ENCODE measurements at places on chromosomes 6 and 20.

- no peak for DNase-seq
Measured at GRCh38 chr20:33796263-33796906, 14.8 kb upstream of the CHMP4B start.

GRCh38 chr20:22815206-22815551 lies 219.9 kb upstream of the SSTR4 start:
- DNase-seq, result no peak

GRCh38 chr6:21478883-21479539 lies 114.5 kb upstream of the SOX4 start:
- no peak for DNase-seq

- DNase-seq, result no peak
Measured at GRCh38 chr20:37278966-37279590, 10.4 kb upstream of the MANBAL start.

DNA sequence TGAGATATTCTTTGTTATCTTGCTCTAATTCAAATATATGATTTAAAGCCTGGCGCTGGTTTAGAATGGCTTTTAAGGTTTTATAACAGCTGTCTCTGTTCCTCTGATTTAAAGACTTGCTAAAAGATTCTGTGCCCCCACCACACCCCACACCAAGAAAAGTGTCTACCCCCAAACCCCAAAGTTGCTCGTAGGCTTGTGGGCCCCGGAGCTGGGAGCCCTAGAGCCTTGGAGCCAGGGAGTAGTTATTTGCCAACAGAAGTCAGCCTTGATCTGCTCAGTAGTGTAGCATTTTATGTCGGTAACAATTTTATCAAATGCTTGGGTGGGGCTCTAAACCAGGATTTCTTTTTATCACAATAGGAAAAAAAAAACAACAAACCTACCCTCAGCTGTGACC lies 105.2 kb upstream of the TRAF3IP2 start:
- DNase-seq, result no peak

- no peak for DNase-seq
Measured at GRCh38 chr20:19094959-19095541, 117.4 kb upstream of the SLC24A3 start.

DNA sequence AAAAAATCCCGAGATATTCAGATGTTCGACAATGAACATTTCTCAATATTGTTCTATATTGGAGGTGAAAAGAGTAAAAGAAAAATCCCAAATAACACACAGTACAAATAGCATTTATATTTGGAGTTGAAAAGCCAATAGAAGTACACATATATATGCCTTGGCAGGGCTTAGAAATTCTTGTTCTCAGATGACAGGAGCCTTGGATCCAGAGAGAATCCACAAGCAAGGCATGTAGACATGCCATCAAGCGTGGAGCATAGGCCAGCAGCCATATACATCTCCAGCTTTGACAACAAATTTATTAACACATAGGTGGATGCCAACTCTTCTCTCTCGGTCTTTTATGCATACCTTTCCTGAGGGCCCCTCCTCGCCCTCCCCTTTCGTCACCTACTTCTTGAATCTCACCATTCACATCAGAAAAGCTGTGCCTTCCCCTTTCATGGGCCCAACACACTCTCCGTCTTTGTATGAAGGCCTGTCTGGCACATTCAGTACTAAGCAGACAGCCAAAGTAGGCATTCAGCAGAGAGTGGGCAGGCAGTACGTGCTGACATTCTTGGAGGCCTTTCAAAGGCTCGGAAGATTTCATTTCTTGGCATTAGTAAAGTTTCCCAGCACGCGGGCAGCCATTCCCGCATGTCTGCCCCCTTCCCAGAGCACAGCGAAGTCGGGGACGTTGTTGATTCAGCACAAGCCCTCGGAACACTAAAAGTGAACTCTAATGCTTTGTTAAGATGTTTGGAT lies 18.2 kb downstream of the NEDD9 start:
- no peak for DNase-seq

GRCh38 chr20:20322912-20323311 lies 45.0 kb upstream of the INSM1 start:
- DNase-seq, result no peak

- DNase-seq, result peak; percentile 76
Measured at GRCh38 chr20:50588034-50588736, 78.0 kb downstream of the PTPN1 start.

DNA sequence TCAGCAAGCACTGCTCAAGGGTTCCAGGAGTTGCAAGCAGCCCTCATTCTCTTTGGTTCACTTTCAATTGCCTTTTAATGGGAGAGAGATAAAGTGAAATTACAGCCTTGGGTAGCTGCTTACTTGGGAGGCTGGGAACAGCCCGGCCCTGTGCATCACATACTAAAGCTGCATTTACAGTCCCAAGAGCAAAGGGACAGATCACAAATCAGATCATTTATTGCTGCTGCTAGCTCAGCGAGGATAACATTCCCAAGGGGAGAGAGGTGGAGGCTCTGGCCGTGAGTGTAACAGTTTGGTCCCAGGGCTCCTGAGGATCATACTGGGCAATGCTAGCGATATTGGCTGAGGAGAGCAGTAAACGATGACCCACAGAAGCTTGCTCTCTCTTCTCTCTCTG lies 133.1 kb downstream of the CDH26 start:
- DNase-seq, result no peak

GRCh38 chr6:115935361-115935760 lies 125.3 kb downstream of the FRK start:
- DNase-seq, result no peak

GRCh38 chr6:102488729-102489128 lies 1095.2 kb downstream of the GRIK2 start:
- DNase-seq, result no peak

DNA sequence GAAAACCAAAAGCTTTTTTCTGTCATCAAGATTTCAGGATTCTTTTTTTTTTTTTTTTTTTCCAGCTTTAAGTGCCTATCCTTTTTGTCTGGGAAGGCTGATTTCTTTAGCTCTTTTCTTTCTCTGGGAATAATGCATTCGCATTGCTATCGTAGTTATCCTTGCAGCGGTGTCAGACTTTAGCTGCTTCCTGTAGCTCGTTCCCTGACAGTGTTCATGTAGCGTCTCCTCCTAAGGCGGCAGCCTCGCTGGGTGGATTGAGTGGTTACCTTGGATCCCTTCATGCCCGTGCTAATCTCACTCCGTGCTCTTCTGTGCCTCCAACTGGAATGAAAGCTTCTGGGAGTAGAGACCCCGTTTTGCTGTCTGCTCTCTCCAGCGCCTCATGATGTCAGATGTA lies 43.1 kb downstream of the UST start:
- DNase-seq, result no peak

- no peak for DNase-seq
Measured at GRCh38 chr6:110949679-110950285, 8.7 kb upstream of the GTF3C6 start.

- no peak for DNase-seq
Measured at GRCh38 chr20:15122613-15123012, 785.2 kb upstream of the FLRT3 start.

GRCh38 chr6:145895802-145896201 lies 68.4 kb downstream of the SHPRH start:
- DNase-seq, result no peak

Measured in GM12891 (cell line).